ENCODE measurements at places on chromosomes 2 and 18. TPM values are rescaled to one million over a fixed set of nuclear protein-coding genes. Genes with fewer than 3 reads are reported as not detected.

GRCh38 chr18:6564950-6565814, 150.5 kb upstream of the L3MBTL4 start:
- DNase-seq, result no peak

Gene CTDSP1
- polyA plus RNA-seq, result 84.7 TPM

GRCh38 chr2:100767810-100768806, 51.8 kb upstream of the NPAS2 start:
- DNase-seq, result no peak

- DNase-seq, result no peak
Observed at GRCh38 chr2:101125808-101126207, 25.4 kb downstream of the TBC1D8 start.

Gene TNFAIP6
- polyA plus RNA-seq, result 14.2 TPM

GRCh38 chr2:232556426-232556825, 5.9 kb downstream of the EIF4E2 start:
- DNase-seq, result no peak

GRCh38 chr2:49371128-49371701, 216.9 kb upstream of the FSHR start:
- no peak for DNase-seq

Gene RRM2
- 26.8 TPM for polyA plus RNA-seq

Gene FBXO15
- 1.1 TPM for polyA plus RNA-seq

Gene SP5
- polyA plus RNA-seq, result 2.8 TPM

Gene CCL20
- polyA plus RNA-seq, result not detected

- DNase-seq, result no peak
Observed at GRCh38 chr2:176466918-176467452, 197.7 kb downstream of the MTX2 start.

GRCh38 chr2:21793461-21793860, 669.7 kb downstream of the TDRD15 start:
- DNase-seq, result no peak

Gene UNC50
- polyA plus RNA-seq, result 38.4 TPM
